GM03348 (cell line): ENCODE measurements at places on chromosomes 4 and X.

DNA sequence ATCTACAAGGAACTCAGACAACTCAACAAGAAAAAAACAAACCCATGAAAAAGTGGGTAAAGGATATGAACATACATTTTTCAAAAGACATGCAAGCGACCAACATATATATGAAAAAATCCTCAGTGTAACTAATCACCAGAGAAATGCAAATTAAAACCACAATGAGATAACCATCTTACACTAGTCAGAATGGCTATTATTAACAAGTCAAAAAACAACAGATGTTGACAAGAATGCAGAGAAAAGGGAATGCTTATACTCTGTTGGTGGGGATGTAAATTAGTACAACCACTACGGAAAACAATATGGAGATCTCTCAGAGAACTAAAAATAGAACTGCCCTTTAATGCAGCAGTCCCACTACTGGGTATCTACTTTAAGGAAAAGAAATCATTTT, 12.1 kb downstream of the NIPAL1 start:
- no peak for DNase-seq

- DNase-seq = no peak
Measured at GRCh38 chr4:52548818-52549570, 110.1 kb downstream of the USP46 start.

GRCh38 chr4:159012381-159012780, 90.5 kb upstream of the RAPGEF2 start:
- DNase-seq = peak; percentile 54

- no peak for DNase-seq
Measured at GRCh38 chr4:74971862-74972261, 38.9 kb downstream of the PARM1 start.

DNA sequence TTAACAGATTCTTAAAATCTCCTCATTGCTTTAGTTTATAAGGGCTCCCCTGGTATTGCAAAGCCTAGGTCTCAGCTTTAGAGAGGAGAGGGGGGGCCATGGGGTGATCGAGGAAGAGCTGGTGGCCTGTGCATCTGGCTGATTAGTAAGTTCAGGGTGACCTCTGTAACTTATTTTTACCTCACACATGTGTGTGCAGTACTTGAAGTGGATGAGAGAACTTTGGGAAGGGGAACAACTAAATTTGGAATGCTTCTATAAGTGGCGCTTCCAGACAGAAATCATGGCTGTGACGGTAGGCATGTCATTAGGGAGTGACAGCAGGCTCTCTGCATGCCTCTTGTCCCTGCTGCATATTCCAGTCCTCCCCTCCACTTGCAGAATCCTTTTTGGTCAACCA, 41.9 kb downstream of the FRAS1 start:
- DNase-seq = no peak

GRCh38 chr4:5435201-5435600, 273.2 kb downstream of the EVC2 start:
- DNase-seq = no peak

GRCh38 chrX:67599532-67599931, 55.7 kb downstream of the AR start:
- DNase-seq = no peak

DNA sequence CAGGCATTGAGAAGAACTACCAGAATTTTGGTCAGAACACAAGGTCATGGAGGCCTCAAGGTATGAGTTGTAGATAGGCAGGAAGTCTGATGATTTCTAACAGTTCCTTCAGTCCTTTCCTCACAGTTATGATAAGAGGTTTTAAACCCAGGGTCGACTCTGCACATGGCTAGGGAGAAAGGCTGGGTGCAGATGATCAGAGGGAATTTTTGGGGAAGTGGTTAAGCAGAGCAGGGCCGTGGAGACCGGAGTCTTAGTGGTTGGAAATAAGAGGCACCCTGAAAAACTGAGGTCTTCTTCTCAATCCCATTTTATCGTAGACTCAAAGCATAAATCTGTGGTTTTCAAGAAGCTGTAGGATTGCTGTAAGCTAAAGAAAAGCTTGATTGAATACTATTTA, 118.5 kb upstream of the ANK2 start:
- no peak for DNase-seq

GRCh38 chr4:150072471-150072870, 5.8 kb upstream of the DCLK2 start:
- DNase-seq = no peak

GRCh38 chrX:134676436-134676835, 18.2 kb upstream of the PLAC1 start:
- peak; percentile 40 for DNase-seq

DNA sequence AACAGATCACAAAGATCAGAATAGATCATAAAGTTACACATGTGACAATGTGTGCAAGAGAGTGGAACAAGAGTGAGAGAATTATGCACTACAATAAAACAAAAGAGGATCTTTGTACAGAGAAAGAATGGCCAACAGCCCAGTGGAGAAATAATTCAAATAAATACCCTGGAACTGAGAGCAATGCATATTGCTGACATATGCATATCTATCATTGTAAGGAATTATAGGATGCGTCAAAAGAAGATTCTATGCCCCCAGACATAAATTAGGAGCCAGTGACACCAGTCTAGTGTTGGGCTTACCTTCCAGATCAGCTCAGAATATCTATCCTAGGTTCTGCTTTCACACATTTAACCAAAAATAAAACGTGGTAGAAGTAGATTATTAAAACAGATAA, 320.1 kb upstream of the VCX start:
- DNase-seq = no peak

- DNase-seq = no peak
Measured at GRCh38 chrX:33156152-33156726, 55.1 kb downstream of the DMD start.

GRCh38 chr4:89009115-89009514, 47.9 kb downstream of the FAM13A start:
- no peak for DNase-seq

GRCh38 chr4:47615385-47615784, 130.3 kb downstream of the ATP10D start:
- DNase-seq = peak; percentile 15

DNA sequence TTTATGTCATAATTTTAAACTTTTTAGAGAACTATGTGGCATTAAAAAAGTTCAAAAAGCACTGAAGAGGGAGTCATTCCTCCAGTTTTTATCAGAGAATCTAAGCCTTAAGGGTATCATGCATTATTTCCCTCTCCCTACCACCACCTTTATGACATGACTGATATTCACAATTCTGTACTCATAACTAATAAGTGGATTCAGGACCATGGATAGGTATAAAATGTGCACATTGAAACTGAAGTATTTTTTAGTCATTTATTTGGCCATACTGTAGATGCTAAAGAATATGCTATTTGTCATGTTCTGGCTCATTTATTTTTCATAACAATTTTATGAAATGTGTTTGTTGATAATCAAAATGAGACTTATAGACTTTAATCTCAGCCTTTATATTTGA, 897.5 kb upstream of the AGA start:
- no peak for DNase-seq

DNA sequence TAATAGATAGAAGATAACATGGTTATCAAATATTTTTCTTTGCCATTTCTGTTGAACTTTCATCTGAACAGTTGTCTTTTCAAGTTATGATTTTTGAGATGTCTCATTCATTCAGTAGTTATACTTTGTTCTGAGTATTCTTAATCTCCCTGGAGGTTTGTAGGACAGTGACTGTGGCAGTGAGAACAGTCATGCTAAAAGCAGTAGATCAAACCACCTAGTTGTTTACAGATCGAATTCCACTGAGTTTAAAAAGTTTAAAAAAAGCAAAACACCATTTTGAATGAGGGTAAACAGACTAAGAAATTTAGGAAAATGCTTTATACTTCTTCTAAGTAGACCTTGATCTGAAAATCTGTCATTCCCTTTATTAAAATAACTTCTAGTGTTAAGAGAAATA, 107.2 kb downstream of the CEP135 start:
- no peak for DNase-seq

GRCh38 chr4:16297003-16297402, 70.7 kb upstream of the TAPT1 start:
- no peak for DNase-seq

DNA sequence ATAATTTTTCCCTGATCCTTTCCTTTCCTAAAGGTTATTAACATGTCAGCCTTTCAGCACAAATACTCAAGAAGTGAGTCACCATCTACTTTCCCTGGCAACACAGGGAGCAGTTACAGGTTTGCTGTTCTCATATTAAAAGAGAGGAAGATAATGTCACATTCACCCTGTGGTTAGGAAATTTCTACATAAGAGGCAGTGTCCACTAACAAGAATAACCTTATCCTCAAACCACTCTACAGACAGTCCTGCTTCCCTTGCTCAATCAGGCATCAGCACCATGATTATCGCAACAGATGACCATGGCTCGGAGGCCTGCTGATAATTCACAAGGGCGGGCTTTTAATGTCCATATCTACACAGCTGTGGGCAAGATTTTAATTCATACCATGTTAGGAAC, 30.9 kb downstream of the RNF150 start:
- peak; percentile 43 for DNase-seq

DNA sequence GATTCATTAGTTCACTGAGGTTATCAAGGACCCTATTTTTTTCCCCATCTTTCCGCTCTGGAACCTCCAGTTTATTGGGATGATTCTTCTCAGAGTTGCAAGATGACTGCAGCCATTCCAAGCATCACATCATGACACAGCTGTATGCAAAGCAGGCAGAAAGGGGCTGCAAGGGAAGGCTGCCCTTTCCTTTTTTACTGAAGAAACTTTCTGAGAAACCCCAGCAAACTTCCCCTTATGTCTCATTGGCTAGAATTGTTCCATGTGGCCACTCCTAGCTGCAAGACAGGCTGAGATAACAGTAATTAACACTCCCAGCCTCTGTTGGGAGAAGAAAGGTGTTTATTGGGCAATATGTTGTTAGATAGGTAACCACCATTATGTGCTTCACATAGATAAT, 102.6 kb downstream of the SATL1 start:
- DNase-seq = no peak

DNA sequence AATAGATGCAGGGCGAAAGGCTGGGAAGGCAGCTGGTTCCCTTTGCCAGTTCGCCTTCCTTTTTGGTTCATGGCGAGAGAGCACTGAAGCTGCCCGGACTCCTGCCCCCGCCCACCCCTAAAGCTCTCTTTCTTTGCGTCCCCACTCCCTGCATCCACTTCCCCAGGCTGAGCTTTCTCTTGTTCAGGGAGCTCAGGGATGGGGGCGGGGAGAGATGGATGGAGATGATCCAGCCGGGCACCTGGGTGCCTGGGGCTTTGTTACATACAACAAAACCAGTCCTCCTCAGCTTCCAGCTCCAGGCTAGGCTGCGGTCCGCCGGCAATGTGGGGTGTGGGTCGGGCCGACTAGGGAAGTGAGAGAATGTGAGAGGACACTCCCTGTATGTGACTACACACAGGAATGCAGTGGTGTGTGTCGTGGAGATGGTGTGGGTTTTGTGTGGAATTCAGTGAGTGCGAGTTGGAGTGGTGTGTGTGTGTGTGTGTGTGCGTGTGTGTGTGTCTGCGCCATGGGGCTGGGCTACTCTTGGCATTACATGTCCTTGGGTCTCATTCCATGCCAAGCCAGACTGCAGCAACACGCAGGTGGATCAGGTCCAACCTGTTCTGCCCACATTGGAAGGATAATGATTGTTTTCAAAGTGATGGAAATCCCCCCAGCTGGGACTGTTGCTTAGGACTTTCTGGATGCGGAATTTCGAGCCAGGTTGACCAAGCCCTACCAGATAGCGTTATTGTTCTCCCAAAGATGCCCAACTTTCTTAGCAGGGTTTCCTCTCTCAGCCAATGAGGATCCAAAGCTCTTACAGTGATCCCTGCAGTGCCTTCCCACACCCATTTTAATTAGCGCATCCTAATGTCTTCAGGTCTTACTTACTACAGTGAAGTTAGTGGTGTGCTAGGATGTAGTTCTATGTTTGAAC, 149.4 kb upstream of the CHRDL1 start:
- peak; percentile 3 for DNase-seq

DNA sequence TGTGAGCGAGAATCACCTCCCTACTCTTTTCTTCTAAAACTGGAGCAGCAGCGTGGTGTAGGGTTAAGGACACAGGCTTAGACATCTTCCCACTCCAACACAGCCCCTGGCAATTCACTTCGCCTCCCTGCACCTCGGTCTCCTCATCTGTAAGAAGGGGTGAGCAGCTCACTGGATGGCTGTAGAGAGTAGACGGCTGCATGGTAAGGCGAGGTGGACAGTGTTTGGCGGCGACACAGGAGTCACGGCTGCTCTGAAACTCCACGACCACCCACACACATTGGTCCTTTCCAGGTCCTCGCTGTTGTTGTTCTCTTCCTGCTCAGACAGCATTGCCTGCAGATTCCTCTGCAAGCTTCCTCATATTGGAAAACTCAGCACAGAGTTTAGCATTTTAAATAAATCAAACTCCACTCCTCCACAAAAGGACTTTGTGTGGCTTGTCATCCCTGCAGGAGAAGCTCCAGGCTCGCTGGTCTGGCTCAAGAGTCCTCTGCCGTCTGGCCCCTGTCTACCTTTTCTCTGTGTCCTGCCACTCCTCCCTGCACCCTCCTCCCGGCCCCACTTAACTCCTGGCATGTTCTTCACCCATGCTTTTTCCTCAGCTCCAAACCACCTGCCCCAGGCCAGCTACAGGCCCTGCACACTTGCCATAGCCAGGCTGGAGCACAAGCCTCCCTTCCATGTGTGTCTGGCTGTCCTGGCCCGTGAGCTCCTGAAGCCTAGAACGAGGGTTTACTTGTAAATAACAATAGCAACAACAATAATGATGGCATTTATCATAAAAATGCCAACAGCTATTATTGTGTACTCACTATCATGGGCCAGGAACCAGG, 41.3 kb upstream of the CRMP1 start:
- DNase-seq = no peak

GRCh38 chrX:48590203-48591103, 6.8 kb upstream of the WDR13 start:
- no peak for DNase-seq

- DNase-seq = no peak
Measured at GRCh38 chr4:15294202-15294601, 133.6 kb upstream of the C1QTNF7 start.

- DNase-seq = no peak
Measured at GRCh38 chrX:119726900-119727555, 31.4 kb upstream of the SOWAHD start.

DNA sequence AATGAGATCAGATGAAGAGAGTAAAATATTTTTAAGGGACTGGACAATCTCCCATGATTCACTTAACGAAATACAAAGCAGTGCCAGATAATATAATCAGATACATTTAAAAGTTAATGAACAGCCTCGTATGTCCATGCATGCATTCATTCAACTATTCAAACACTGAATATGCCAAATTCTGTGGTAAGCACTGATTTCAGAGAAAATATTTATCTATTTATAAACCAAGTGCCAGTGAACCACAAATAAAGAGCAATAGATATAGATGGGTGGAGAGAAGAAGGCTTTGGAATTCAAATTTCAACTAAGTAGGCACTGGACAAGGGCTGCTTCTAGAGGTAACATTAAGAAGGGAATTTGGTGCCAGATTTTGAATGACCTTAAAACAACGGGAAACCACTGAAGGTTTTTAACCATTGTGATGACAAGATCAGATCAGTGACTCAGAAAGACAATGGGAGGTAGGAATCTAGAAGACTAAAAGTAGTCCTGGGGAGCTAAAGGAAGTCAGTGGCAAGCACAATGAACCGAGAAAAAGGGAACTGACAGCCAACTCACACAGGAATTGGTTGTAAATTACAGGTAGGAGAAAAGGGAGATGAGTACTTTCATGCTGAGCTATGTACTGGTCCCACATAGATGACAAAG, 14.2 kb downstream of the ELOVL6 start:
- peak; percentile 7 for DNase-seq

- peak; percentile 89 for DNase-seq
Measured at GRCh38 chrX:47540754-47541538, 20.1 kb upstream of the ARAF start.
